NB4 (cell line): ENCODE measurements at places on chromosomes 13 and 19.

GRCh38 chr19:45693106-45693788 lies 781 bp downstream of the QPCTL start:
- peak; percentile 68 for DNase-seq

GRCh38 chr13:20826843-20827560 lies 53.2 kb upstream of the EEF1AKMT1 start:
- DNase-seq, result no peak

GRCh38 chr13:109383683-109384082 lies 402.7 kb downstream of the IRS2 start:
- peak; percentile 28 for DNase-seq

DNA sequence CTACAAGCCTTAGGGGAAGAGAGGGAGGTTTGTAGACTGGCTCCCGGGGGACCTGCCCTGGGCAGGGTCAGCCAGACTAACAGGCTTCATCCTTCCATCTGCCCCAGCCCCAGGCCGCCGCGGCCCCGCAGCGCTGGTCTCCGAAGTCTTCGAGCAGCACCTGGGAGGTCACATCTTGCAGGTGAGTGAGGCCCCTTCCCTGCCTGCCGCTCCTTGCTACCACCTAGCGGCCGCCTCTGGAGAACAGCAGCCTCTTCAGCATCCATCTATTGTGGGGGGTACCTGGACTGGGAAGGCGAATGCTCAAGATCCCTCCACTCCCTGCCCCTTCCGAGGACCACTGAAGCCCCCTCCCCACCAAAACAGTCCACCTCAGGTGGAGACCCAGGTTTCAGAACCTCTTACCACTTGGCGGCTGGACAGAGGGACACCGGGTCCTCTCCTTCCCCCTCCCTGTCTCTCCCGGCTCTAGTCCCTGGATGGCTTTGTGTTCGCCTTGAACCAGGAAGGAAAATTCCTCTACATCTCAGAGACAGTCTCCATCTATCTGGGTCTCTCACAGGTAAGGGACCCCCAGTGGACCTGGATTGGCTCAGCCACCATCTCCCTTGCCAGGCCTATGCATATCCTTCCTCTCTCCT lies 12.7 kb downstream of the NPAS1 start:
- peak; percentile 73 for DNase-seq

DNA sequence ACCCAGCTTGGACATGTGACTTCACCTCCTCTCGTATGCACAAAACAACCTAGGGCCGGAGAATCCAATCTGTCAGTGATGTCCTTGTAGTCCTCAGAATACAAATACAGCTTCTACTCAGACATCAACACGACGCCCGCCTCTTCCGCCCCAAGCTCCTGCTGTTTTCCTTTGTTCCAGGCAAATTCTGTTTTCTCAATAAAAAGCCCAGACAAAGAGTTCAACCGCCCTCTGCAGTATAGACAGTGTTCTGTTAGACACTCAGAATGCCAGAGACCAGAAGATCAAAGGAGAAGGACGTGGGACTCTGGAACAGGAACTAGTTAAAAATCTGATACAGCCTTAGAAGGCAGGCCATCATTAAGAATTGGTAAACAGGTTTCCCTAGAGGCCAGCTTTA lies 42.0 kb upstream of the GGACT start:
- no peak for DNase-seq

- no peak for DNase-seq
Measured at GRCh38 chr19:41895745-41896580, 13.0 kb downstream of the ARHGEF1 start.

- no peak for DNase-seq
Measured at GRCh38 chr13:80870186-80870585, 529.3 kb upstream of the SPRY2 start.

GRCh38 chr13:25192936-25193335 lies 20.8 kb upstream of the AMER2 start:
- DNase-seq, result no peak

DNA sequence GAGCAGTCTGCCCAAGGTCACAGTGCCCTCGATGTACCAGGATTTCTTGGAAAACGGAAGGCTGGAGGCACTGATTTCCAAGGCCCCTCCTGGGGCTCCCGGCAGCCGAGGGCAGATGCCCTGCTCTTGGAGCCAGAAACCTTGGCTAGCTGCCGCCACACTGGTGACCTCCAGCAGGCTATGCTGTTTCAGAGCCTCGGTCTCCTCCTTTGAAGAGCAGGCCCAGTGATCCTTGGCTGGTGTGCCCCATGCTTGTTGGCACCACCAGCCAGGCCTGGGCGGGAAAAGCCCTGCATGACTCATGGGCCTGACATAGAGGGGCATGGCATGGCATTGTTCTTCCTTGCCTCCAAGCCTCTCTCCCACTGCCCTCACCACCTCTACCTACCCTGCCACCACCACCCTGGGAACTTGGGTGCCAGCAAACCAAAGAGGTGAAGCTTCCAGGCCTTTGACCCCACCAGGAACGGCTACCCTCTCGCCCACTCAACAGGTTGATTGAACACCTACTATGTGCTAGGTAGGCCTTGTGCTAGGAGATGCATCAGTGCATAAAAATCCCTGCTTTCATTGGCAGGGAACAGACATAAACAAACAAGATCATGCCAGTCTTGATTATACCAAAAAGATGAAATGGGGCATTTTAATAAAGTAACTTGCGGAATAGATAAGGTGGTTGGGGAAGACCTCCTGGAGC lies 1.6 kb upstream of the CLEC11A start:
- peak; percentile 42 for DNase-seq

GRCh38 chr19:32802840-32803239 lies 66.7 kb downstream of the SLC7A9 start:
- no peak for DNase-seq

GRCh38 chr13:39510316-39510695 lies 92.7 kb downstream of the LHFPL6 start:
- DNase-seq, result no peak

GRCh38 chr13:21672796-21673538 lies 2.1 kb downstream of the FGF9 start:
- DNase-seq, result no peak

GRCh38 chr13:74073274-74073673 lies 60.9 kb downstream of the KLF12 start:
- DNase-seq, result no peak

- no peak for DNase-seq
Measured at GRCh38 chr19:35447606-35448469, at the start of gene FFAR2. Gene FFAR2, plus strand, starts transcription at chr19:35448257. Its CDS starts 1,458 bp downstream, at chr19:35449715.

DNA sequence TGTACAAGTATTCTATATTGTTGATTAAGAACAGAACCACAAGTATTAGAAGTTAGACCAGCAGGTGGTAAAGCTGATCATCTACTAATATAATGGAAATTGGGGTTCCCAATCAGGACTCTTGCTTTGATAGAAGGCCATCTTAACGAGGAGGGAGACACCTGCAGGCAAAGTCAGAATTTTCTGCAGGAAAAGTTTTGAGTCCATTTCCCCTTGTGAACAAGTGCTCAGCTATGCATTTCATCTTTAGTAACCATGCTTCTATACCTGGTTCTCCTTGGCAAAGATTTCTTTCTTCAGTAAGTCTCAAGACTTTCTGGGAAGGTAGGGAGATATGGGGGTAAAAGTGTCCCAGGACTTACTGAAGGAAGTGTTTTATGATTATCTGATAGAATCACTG lies 36.1 kb upstream of the USPL1 start:
- peak; percentile 54 for DNase-seq

- peak; percentile 66 for DNase-seq
Measured at GRCh38 chr19:38675611-38676010, 28.2 kb downstream of the ACTN4 start.

- peak; percentile 66 for DNase-seq
Measured at GRCh38 chr19:12983542-12984142, 11.6 kb upstream of the NFIX start.

DNA sequence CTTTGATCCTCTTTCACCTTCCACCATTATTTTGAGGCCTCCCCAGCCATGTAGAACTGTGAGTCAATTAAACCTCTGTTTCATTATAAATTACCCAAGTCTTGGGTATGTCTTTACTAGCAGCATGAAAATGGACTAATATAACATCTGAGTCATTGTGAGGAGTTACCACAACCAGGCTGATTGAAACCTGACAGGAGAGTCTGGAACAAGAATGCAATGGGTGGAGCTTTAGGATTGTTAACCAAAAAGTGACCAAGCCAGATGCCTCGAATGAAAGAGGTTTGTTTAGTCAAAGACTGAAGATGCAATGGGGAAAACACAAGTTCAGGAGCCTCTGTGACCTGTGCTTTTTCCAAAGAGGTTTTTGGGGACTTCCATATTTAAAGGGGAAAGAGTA lies 659.0 kb downstream of the SLITRK6 start:
- no peak for DNase-seq

GRCh38 chr13:45921162-45921736 lies 69.7 kb upstream of the SIAH3 start:
- no peak for DNase-seq

DNA sequence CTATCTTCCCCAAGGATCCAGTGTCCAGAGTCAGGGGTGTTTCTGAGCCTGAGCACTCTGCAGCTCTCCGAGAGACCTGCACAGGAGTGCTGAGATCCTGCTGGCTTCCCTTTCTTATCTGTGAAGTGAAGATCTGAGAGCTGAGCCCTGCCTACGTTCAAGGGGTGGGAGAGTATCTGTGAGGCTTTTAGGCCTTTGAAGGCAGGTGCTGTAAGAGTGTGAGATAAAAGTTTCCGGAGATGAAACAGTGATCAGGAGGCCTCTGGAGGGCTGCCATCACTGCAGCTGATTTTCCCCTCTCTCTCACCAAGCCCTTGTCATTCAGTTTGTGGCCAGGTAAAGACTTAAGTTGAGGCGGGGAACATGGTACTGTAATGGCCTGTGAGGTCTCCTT lies 83.1 kb downstream of the AKAP11 start:
- DNase-seq, result no peak

DNA sequence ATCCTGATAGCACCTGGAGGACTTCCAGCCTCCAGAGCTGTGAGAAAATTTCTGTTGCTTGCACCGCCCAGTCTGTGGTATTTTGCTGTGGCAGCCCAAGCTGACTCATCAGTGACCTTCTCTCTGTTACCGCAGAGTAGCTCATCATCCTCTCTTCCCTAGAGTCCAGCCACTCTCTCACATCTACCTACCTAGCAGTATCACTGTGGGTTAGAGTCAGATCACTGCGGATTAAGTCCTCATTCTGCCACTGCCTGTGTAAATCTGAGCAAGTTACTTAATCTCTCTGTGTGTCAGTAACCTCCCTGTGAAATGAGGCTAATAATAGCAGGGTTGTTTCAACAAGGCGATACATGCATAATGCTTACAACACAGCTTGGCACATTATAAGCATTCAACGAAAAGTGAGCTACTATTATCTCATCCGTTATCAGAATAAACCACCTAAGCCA lies 40.3 kb upstream of the USPL1 start:
- DNase-seq, result peak; percentile 92
